ENCODE measurements at places on chromosomes 16 and 17.

- no peak for DNase-seq
Observed at GRCh38 chr17:1072551-1072961, 75.6 kb downstream of the TIMM22 start.

- DNase-seq: no peak
Observed at GRCh38 chr17:29059281-29059680, 16.3 kb downstream of the PIPOX start.

DNA sequence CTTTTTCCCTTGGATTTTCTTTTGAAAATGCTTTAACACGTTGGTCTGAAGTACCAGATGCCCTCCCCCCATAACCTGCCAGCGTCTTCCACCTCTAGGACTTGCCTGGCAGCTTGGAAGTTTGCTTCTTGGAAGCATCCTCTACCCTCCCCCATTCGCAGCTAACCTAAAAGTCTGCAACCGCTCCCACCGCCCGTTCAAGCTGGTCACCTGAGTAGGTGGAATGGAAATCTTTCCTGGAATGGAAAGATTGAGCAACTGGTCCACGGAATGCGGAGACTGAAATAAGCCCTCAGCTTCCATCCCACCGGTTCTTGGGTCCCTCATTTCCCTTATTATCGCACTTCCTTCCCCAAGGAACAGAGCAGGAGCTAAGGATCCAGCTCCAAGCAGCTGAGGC, 31.4 kb downstream of the HS3ST3B1 start:
- no peak for DNase-seq

- peak; percentile 48 for DNase-seq
Observed at GRCh38 chr16:75097941-75098901, 18.4 kb downstream of the LDHD start.

GRCh38 chr16:61547626-61548025, 488.6 kb downstream of the CDH8 start:
- no peak for DNase-seq

DNA sequence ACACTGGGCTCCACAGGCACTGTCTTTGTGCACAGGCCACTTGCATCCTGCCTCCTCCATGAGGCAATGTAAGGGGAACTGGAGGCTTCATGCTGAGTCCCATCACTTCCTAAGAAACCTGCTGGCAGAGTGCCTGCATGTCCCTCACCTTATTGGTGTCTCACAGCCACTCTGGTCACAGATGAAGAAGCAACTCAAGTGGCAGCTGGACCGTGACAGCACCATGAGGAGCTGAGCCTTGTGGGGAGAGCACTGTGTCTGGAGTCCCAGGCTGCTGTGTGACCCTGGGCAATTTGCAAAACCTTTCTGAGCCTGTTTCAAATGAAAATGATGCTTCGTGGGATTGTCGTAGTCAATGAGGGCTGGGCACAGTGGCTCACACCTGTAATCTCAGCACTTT, 19.5 kb downstream of the ANKRD40 start:
- no peak for DNase-seq

GRCh38 chr17:43405861-43406260, 7.1 kb downstream of the ARL4D start:
- no peak for DNase-seq

DNA sequence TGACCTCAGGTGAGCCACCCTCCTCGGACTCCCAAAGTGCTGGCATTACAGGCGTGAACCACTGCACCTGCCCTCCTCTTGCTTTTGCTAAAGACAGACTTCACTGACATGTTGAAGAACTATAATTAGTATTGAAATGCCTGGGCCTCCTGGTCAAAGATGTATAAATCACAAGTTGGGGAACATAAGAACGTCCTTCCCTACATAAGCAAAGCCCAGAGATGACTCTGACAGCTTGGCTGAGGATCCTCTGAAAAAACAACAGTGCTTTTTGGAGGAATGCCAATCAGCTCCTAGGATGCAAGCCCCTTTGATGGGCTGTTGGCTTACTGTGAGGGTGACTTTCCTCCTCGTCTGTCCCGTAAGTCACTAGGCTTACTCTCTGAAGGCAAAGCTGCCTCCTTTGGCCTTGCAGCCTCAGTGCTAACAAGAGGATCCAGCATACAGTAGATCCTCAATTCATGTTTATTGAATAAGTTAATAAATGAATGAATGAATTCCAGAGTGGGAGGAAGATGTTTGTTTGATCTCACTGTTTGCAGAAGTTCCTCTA, 6.3 kb downstream of the APOH start:
- no peak for DNase-seq

DNA sequence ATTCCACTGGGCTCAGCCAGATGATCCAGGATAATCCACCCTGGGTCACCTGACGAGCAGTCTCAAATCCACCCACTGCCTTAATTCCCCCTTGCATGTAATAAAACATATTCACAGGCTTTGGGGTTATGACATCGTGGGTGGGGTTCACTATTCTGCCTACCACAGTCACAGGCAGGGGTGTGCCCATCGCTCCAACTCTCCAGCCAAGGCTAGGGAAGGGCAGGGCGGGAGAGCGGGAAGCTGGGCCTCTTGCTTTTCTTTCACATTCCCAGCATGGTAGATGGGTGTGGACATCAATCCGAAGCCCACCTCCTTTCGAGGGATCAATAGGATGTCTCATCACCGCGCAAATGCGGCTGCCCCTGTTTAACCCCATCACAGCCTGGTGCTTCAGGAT, 12.7 kb upstream of the CD300LD start:
- no peak for DNase-seq

Measured in central memory CD8-positive, alpha-beta T cell (primary cell).